Effector memory CD4-positive, alpha-beta T cell (primary cell): ENCODE measurements at places on chromosomes 6 and 20.

DNA sequence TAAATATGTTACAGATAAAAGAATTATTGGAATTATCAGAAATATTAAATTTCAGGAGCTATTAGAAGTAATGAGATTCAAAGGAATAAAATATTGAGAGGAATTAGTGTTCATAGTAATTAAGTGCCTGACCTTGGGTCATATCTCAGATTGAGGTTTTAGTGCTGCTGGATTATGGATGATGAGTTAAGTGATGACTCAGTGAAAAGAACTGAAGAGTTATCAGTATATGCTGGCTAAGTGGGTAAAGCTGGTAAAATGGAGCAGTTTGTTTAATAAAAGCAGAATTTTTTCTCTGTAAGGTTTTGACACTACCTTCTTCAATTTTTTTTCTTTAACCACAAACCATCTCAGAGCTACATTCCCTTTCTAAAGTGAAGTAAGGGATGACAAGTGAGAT is 206.7 kb downstream of the MANEA start:
- DNase-seq, result no peak

GRCh38 chr6:45462190-45463134 is 84.7 kb upstream of the SUPT3H start:
- no peak for DNase-seq

- DNase-seq, result no peak
These were observed 148.1 kb downstream of the SCML4 start for GRCh38 chr6:107676042-107676441.

GRCh38 chr6:129267028-129267427 is 384.1 kb downstream of the LAMA2 start:
- no peak for DNase-seq

GRCh38 chr6:45728674-45729073 is 287.0 kb downstream of the CLIC5 start:
- no peak for DNase-seq
